A549 treated with CpdA at 1 μM for 4 hours (cell line): ENCODE measurements at places on chromosomes 3 and 15. TPM values are rescaled to one million over a fixed set of nuclear protein-coding genes. Genes with fewer than 3 reads are reported as not detected.

The WNT5A gene
- total RNA-seq = 0.44 to 0.89 TPM (median 0.74 TPM) in 5 replicates

The SCAANT1 gene
- 0.48 TPM in 1 of 5 replicates, not detected in the others for total RNA-seq

The LRRIQ4 gene
- total RNA-seq = not detected in 5 replicates

The ITIH1 gene
- total RNA-seq = not detected in 5 replicates

The GADL1 gene
- total RNA-seq = not detected in 5 replicates

The INSYN1 gene
- total RNA-seq = 1.7 to 2.3 TPM (median 2.1 TPM) in 5 replicates

The KPNA4 gene
- 29.6 to 34.3 TPM (median 30.6 TPM) in 5 replicates for total RNA-seq
